ENCODE measurements at places on chromosomes 3 and 15.

GRCh38 chr3:120416868-120417267 is 33.9 kb downstream of the FSTL1 start:
- no peak for DNase-seq

DNA sequence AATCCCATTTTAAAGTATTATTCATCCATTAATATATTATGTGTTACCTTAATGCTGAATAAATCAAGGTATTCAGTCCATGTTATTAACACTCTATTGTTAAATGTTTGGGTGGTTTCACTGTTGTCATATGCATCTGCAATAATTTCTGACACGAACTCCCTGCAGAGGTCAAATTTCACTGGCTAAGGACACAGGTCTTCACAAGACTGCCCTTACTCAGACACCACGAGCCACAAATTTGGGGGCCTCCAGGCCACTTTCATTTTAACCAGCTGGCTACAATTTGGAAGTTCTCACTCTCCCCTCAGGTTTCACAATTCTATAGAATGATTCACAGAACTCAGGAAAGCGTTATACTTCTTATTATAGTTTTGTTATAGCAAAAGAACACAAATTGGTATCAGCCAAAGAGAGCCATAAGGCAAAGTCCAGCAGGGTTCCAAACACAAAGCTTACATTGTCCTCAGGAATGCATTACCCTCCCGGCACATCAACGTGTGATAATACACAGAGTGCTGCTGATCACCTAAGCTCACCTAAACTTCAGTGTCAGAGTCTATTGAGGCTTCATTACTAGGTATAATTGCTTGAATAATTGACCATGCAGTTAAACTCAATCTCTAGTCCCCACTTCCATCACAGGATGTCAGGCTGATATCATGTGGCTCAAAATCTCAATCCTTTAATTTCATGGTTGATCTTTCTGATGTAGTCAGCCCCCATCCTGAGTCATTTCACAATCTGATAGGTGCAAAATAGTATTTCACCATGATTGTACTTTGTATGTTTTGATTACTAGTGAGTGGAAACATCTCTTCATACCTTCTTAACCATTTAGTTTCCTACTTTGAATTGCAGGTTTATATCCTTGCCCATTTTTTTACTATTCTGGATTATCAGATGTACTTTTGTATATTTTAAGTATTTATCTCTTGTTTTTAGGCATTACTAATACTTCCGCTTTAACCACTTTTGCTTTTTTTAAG is 441.4 kb upstream of the AGTR1 start:
- DNase-seq: no peak

GRCh38 chr3:151707216-151707615 is 26.5 kb upstream of the AADACL2 start:
- no peak for DNase-seq

- DNase-seq: no peak
Observed at GRCh38 chr3:170714562-170715535, 129.0 kb upstream of the SLC7A14 start.

- DNase-seq: no peak
Observed at GRCh38 chr3:62007036-62007435, 366.3 kb downstream of the FEZF2 start.
